Activated T-helper 1 cell treated with anti-CD3 and anti-CD28 coated beads, Interleukin-12 subunit alpha, Interleukin-12 subunit beta, Interleukin-2, Interleukin-4 antibody, amounts not matched to agents 30 ng/mL and 10 ng/mL and 1 ng/mL, durations not matched to agents 14 hours and 24 hours and 36 hours (primary cell): ENCODE measurements at places on chromosomes 2 and 18. TPM values are rescaled to one million over a fixed set of nuclear protein-coding genes. Genes with fewer than 3 reads are reported as not detected.

DNA sequence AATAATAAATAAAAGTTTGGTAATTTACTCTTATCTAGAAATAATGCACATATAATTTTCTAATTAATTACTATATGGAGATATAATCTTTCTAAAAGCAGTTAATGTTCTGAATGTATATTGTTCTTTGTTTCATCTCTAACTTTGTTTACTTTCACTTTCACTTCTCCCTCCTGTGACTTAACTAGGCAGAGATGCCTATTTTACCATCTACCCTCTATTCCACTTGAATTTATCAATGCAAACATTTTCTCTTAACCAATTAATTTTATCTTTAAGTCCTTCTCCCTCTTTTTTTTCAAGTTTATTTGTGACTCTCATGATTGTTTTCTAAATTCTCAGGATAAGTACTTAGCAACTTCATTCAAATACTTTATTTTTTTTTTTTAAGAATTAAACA lies 55.1 kb upstream of the IL1RL1 start:
- no peak for DNase-seq

- no peak for DNase-seq
These were observed 131.1 kb downstream of the PPP1R1C start for GRCh38 chr2:182116774-182117173.

- no peak for DNase-seq
These were observed 246.8 kb upstream of the TNP1 start for GRCh38 chr2:217106650-217107014.

GRCh38 chr2:96520231-96520630 lies 15.1 kb upstream of the NEURL3 start:
- DNase-seq = no peak

DNA sequence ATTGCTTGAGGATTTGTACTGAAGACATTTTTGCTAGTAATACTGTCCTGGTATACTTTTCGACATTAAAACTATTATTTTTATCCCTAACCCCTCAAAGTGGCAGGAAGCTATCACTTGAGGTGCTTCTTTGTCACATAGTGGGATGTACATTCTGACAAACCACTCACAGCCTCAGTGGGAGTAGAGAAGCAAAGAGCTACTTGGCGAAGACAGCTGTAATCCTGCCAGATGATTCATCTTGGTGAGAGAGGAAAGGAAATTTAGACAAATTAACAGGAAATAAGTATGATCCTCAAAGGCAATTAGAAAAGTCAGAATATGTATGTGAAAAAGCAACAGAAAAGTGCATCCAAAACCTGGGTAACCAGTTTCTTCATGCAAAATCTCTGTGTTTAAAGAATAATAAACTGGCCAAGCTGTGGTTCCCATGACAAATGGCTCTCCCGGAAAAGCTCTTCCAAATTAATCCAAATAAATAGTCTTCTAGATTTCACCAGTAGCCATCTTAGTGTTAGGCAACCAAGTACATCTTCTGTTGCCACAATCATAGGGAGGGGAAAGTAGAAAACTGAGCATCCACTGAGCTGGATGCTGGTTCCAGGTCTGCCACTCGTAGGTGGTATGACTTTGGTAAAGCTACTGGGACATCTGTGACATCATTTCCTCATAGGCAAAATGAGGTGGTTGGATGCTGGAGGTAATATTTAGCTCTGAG lies 308.0 kb upstream of the LYPD1 start:
- no peak for DNase-seq

- DNase-seq = no peak
These were observed 272.1 kb downstream of the NAPG start for GRCh38 chr18:10797896-10798295.

- DNase-seq = no peak
These were observed 1.4 kb downstream of the CCDC85A start for GRCh38 chr2:56185101-56185581.

DNA sequence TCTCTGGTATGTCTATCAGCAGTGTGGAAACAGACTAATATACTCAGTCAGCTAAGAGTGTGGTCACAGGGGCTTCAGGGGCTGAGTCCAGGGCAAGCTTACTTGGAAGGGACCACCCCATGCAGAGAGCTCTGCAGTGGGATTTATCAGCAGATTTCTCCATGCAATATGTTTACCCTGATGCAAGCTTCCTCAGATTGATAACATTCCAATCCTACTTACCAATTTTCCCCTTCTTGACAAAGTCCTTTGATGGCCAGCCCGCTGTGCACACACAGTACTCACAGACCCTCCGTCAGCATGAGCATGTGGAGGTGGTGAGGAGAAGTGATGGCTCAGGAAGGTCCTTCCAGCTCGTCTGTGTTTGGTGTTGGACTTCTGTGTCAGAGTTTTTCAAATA lies 51.8 kb downstream of the SH3RF3 start:
- no peak for DNase-seq

- DNase-seq = no peak
These were observed 16.1 kb upstream of the ADI1 start for GRCh38 chr2:3535467-3535793.

Gene TWIST2
- total RNA-seq = not detected in 2 replicates

GRCh38 chr2:240369801-240370585 lies 65.5 kb upstream of the GPC1 start:
- no peak for DNase-seq

DNA sequence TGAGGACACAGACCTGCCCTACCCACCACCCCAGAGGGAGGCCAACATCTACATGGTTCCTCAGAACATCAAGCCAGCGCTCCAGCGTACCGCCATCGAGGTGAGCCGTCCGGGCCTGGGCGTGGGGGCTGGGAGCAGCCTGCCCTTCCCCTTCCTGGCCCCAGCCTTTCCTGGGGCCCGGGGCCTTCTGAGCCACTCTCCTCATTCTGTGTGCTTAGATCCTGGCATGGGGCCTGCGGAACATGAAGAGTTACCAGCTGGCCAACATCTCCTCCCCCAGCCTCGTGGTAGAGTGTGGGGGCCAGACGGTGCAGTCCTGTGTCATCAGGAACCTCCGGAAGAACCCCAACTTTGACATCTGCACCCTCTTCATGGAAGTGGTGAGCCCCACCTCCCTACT lies 157.9 kb downstream of the DYSF start:
- no peak for DNase-seq

GRCh38 chr18:73707035-73707434 lies 440.6 kb downstream of the FBXO15 start:
- no peak for DNase-seq

- no peak for DNase-seq
These were observed 44.1 kb downstream of the ZNF385B start for GRCh38 chr2:179817181-179817841.

Gene MDH1B
- 0.20 and 0.36 TPM in 2 replicates for total RNA-seq

Gene LYG2
- total RNA-seq = not detected in 2 replicates

GRCh38 chr2:178819147-178819875 lies 12.1 kb upstream of the TTN start:
- DNase-seq = no peak

Gene DSG3
- total RNA-seq = not detected in 2 replicates

GRCh38 chr2:159961037-159961436 lies 101.4 kb downstream of the PLA2R1 start:
- no peak for DNase-seq

DNA sequence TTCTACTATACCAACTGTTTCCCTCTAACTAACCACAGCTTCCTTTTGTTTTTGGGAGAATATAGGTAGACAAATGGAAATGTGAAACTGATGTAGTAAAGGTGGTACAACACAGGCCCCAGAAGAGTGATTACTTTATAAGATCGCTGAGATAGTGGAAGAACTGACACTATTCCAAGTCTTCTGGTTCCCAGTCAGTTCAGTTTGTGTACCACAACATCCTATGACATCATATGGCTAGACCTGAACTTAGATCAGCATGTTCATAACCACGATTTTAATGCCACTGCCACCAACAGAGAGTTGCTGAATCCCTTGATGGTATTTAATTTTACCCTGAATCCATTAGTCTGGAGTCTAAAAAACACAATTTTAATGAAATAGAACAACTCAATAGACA lies 328.9 kb downstream of the GPD2 start:
- DNase-seq = no peak

Gene ABCG5
- total RNA-seq = not detected in 2 replicates

GRCh38 chr2:168009900-168010299 lies 237.5 kb downstream of the STK39 start:
- no peak for DNase-seq

Gene VSNL1
- not detected in 2 replicates for total RNA-seq

Gene GKN2
- total RNA-seq = not detected in 2 replicates

Gene CD207
- total RNA-seq = not detected in 2 replicates
